Motor neuron (in vitro differentiated cells): ENCODE measurements at places on chromosomes 4 and X. TPM values are rescaled to one million over a fixed set of nuclear protein-coding genes. Genes with fewer than 3 reads are reported as not detected.

The PHKA1 gene
- 6.5 and 6.6 TPM in 2 replicates for total RNA-seq

The PNCK gene
- 24.7 and 30.3 TPM in 2 replicates for total RNA-seq

The P2RY10 gene
- not detected in 2 replicates for total RNA-seq

The NDNF gene
- total RNA-seq, result 0.15 and 0.35 TPM in 2 replicates

The TMSB15A gene
- total RNA-seq, result 378 and 400 TPM in 2 replicates

The MPP1 gene
- total RNA-seq, result 4.3 and 4.9 TPM in 2 replicates

The CSAG1 gene
- not detected in 2 replicates for total RNA-seq

The PNMA3 gene
- total RNA-seq, result 4.3 and 5.1 TPM in 2 replicates

The CXCL1 gene
- 0.18 TPM in 1 of 2 replicates, not detected in the other for total RNA-seq

The PPARGC1A gene
- 6.6 and 7.5 TPM in 2 replicates for total RNA-seq

The CCDC120 gene
- 4.1 and 5.7 TPM in 2 replicates for total RNA-seq

The SYN1 gene
- 0.73 and 1.0 TPM in 2 replicates for total RNA-seq

The ATOH1 gene
- total RNA-seq, result not detected in 2 replicates

The GPR50 gene
- total RNA-seq, result 0.29 and 0.57 TPM in 2 replicates
